ENCODE measurements at places on chromosomes 4 and X.

- DNase-seq: no peak
These were observed 10.1 kb downstream of the SH3D19 start for GRCh38 chr4:151315212-151315886.

DNA sequence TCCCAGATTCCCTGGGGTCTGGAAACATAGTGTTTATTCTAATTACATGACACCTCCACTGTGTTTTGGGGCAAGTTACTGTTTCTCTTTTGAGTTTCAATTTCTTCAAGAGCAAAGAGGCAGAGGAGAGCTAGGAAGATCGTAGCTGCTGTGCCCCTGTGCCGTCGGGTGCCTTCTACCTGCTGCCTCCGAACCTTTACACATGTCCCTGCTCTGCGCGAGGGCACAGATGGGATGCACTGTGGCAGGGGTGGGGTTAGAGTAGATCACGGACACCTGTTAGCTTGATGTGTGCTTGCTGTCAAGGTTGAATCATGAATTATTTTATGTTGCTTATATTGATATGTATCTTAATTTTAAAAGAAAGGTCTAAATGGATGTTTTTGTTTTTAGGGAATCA is 71.1 kb upstream of the MSANTD1 start:
- no peak for DNase-seq

DNA sequence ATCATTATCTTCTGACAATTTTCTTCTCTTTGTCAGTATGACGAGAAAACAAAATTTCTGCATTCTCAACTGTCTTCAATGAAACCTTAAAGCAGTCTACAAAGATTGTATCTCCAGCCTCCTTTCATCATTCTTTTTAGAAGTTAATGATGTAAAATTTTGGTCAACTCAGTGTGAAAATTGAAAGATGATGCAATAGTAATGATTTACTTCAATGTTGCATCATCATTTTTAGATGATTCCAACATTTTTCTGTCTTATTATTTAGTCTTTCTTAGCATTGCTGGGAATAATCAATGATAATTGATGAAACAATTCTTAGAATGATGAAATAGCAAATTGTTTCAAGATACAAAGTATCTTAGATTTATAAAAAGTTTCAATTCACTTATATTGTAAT is 372.7 kb downstream of the C4orf33 start:
- DNase-seq: no peak

- no peak for DNase-seq
These were observed 52.8 kb upstream of the STK26 start for GRCh38 chrX:131970347-131970746.

DNA sequence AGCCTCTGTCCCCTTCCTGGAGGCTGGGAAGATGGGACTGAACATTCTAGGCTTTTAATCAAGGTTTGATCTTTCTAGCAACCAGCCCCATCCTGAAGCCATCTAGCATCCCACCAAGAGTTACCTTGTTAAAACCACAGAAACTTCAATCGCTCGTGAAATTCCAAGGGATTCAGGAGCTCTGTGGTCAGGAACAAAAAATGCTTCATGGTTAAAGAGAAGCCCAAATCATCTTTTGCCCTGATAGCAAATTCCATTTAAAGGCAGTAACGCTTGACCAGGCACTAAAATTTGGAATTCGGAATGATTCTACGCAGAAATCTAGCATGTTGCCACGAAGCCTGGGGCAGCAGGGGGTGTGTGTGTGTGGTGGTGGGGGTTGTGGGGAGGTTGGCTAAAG is 47.8 kb downstream of the CASP6 start:
- DNase-seq: no peak

- DNase-seq: no peak
These were observed 307.1 kb downstream of the TEX13A start for GRCh38 chrX:104913348-104913747.

- no peak for DNase-seq
These were observed 58.2 kb upstream of the GPC4 start for GRCh38 chrX:133473451-133473850.

GRCh38 chrX:111504941-111505340 is 6.5 kb upstream of the SERTM2 start:
- DNase-seq: no peak

GRCh38 chr4:28562913-28563312 is 1702.3 kb downstream of the STIM2 start:
- DNase-seq: no peak

GRCh38 chr4:78129383-78130108 is 72.4 kb downstream of the FRAS1 start:
- no peak for DNase-seq
